Stimulated activated CD4-positive, alpha-beta T cell treated with anti-CD3 and anti-CD28 coated beads, TNF-alpha, amount 100 ng/mL, for 4 hours (primary cell): ENCODE measurements at places on chromosomes 13 and 19.

DNA sequence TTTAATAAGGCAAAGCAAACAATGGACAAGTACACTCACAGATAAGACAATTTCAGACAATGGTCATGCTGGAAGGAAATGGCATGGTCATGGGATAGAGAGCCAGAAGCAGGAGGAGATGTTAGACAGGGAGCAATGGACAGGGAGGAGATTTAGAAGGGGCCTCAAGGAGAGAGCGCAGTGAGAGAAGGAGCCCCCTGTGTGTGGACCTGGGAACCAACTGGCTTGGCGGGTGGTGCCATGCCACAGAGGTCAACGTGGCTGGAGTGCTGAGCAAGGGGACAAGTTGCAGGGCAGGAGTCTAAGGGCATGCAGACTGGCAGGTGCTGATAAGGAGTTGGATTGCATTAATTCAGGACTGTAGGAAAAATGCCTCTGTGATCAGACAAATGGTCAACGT, 75.3 kb upstream of the UQCRFS1 start:
- no peak for DNase-seq

DNA sequence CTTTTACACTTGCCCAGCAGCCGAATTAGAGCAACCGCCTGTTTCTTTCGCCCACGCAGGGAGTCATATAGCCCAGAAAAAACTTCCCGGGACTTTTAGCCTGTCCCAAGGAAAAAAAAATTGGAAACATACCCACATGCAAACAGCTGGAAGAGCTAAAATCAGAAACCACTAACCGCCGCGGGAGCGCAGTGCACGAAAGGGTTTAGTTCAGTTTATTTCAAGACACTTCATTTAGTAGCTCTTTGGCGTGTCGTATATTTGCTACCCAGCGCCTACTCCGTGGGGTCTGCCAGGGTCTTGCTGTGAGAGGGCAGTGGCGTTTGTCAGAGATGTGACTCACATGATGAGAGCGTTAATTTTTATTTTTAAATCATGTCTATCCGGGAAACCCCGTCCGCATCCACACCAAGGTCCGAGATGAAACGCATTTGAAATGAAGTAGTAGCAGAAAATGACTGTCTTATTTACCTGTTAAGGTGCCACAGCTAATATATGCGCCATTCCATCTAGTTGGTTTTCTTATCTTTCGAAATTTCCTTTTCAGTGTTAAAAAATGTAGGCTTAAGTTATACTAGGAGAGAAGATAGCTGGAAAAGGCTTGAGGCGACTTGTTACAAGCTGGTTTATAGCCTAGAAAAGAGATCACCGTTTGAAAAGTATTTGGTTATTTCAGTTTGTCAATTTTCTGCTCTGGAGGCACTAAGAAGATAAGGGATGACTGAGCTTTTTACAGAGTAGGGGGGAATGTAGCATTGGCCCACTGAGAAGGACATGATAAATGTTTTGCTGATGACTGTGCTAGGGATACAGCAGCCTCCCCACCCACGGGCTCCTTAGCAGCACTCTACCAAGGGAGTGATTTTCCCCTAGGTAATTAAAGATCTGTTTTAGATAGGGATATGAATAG, 1.7 kb downstream of the KLF5 start:
- DNase-seq, result no peak

- no peak for DNase-seq
Observed at GRCh38 chr13:87094646-87095045, 576.5 kb upstream of the SLITRK5 start.

- no peak for DNase-seq
Observed at GRCh38 chr13:38321654-38322053, 28.0 kb upstream of the UFM1 start.

- no peak for DNase-seq
Observed at GRCh38 chr19:45424191-45425058, 708 bp upstream of the ERCC1 start.

GRCh38 chr13:114157869-114158495, 21.1 kb upstream of the CFAP97D2 start:
- DNase-seq, result no peak

GRCh38 chr13:95403349-95404140, 102.3 kb upstream of the ABCC4 start:
- no peak for DNase-seq

- no peak for DNase-seq
Observed at GRCh38 chr13:32334671-32335070, 19.4 kb downstream of the BRCA2 start.

DNA sequence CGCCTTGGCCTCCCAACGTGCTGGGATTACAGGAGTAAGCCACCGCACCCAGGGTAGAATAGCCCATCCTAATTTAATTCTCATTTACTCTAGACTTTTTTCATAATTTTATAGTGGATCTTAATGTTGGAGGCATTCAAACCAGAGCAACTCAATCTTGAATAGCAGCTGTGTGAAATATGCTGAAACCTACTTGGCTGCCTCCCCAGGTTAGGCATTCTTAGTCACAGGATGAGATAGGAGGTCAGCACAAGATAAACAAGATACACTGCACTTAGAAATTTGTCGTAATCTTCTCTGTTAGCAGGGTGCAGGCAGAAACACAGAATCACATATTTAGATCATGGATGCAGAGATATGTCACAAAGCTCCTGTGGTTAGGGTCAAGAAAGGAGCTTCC, 2.7 kb upstream of the ZNF43 start:
- DNase-seq, result no peak

DNA sequence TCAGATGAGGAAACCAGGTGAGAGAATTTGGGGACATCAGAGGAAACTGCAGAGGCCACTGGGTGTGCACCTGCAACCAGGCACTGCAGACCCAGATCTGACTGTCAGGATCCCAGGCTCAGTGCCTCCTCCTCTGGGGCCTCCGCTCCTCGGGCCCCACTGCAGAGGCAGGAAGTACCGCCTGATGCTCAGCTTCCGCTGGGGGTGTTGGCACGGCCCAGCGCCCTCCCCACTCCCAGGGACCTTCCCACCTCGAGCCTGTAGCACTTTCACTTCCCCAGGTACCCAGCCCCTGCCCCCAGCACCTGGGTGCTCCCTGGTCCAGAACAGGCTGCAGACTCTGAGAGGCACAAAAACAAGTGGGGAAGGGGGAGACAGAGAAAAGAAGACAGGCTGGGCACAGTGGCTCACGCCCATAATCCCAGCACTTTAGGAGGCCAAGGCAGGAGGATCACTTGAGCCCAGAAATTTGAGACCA, 1.4 kb upstream of the CD37 start:
- peak; percentile 50 for DNase-seq

DNA sequence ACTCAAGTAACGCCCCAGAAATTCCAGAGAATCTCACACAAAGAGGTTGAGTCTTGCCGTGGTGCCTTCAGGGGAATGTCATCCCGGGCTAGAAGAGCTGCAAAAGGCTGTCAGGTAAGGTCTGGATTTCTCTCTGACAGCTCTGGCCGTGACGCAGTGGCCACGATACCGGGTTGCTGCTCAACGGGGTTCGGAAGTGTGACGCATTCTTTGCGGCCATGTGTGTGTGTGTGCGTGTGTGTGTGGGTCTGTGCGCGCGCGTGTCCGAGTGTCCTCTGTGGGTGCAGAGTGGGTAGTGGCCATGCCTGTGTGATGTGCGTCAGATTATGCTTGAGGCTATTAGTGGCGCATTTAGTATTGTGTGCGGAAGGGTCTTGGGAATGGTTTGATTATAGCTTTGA, 306 bp downstream of the ZNF540 start:
- DNase-seq, result no peak

DNA sequence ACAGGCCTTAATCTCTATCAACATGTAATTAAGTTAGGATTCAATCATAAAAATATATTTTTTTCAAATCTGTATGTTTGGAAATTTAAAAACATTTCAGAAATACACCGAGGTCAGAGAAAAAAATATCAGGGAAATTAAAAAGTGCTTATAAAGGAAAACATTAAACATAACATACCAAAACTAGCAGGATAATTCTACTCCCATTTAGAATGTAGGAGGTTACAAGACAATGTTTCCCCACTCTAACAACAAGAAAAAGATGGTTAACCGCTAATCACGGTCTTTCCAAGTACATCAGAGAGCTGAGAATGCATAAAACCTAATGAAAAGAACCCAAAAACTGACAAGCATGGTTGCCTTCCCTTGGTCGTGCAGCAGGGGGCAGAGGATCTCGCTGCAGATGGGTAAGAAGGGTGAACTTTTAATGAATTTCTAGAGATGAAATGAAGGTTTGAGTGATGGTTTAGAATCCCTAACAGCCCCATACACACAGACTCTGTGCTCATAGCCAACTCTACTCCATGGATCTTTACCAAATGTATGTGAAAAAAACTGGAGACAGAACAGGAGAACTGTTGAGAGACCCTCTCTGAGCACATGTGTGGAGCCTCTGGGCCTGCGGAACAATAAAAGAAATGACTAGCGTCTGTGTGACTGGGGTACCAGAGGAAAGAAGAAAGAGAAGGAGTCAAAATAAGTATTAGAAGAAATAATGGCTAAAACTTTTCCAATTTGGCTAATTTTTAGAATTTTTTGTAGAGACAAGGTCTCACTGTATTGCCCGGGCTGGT, 51.3 kb upstream of the LSM14A start:
- no peak for DNase-seq

GRCh38 chr13:20495087-20496023, 30.3 kb downstream of the CRYL1 start:
- peak; percentile 47 for DNase-seq

DNA sequence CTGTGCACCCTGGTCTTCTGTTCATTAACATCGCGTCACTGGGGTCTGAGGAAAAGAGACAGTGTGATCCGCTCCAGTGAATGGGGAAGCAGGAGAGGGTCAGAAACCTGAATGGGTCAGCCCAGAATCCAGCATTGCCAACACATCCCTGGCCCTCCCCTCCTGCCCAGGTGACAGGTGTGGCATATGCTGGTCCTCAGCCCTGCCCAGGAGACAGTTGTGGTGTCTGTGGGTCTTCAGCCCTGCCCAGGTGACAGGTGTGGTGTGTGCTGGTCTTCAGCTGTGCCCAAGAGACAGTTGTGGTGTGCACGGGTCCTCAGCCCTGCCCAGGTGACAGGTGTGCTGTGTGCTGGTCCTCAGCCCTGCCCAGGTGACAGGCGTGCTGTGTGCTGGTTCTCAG, 8.0 kb downstream of the TFDP1 start:
- DNase-seq, result no peak

DNA sequence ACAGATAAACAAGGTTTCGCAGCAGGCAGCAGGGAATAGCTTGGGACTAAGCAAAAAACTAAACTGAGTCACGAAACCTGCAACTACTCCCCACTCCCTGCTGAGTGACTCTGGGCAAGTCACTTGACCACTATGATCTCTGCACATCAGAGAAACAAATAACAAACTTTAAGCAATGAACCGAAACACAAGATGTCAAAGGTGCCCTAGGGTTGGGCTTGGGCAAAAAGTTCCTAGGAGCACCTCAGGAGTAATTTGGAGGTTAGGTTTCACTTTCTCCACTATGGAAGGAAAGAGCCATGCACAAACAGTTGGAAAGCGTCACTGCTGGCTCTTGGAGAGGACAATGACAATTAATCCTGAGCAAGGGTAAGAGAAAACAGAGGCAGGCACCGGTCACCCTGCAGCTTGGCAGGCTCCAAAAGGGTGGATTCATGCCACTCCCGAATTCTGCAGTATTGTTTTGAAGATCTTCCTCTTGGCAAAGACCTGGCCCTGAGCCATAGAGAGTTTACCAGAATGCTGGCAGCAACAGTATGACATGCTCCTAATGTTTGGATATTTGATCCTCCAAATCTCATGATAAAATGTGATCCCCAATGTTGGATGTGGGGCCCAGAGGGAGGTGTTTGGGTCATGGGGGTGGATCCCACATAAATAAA, 60.3 kb downstream of the CRYL1 start:
- DNase-seq, result no peak

- no peak for DNase-seq
Observed at GRCh38 chr13:24119626-24120508, 40.7 kb upstream of the SPATA13 start.

DNA sequence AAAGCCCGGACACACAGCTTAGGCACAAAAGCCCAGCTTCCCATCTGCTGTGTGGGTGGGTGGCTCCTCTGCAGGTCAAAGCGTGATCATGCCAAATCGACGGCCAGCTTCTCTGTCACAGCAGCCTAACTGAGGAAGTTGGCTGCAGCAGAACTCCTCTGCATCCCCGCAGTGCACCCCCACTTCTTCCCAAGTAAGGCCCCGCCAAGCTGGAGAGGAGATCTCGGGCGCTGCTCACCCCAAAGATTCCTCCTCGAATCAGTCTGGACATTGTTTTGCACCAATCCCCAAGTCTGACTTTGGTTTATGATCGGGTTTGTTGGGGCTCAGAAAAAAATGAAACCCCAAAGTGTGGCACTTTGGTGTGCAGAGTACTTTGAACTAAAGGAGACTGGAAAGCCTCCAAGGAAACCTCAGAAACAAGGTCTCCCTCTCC, 19.7 kb upstream of the CPB2 start:
- no peak for DNase-seq

- DNase-seq, result no peak
Observed at GRCh38 chr13:40228496-40228895, 437.9 kb downstream of the FOXO1 start.

DNA sequence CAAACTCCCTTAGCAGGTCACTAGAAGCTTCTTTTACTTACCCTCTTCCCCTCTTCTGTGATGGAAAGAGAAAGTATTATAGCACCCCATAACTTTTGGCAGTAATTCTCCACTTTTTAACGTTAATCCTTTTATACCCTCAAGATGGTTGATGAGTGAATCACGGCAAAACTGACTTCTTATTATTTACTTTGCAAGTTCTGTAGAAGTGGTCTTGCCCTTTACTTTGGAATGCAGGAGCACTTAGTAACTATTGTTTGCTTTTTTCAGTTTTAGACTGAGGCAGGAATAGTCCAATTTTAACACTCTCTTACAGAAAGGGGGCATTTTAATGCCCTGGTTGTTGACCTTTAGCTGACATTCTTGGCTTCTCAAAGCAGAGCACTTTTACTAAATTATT, 260.1 kb downstream of the LMO7 start:
- no peak for DNase-seq

- no peak for DNase-seq
Observed at GRCh38 chr19:16571822-16572331, 338 bp downstream of the SLC35E1 start.

GRCh38 chr13:93862259-93862658, 617.2 kb downstream of the DCT start:
- no peak for DNase-seq

GRCh38 chr19:7820588-7820987, 9.4 kb upstream of the EVI5L start:
- no peak for DNase-seq

DNA sequence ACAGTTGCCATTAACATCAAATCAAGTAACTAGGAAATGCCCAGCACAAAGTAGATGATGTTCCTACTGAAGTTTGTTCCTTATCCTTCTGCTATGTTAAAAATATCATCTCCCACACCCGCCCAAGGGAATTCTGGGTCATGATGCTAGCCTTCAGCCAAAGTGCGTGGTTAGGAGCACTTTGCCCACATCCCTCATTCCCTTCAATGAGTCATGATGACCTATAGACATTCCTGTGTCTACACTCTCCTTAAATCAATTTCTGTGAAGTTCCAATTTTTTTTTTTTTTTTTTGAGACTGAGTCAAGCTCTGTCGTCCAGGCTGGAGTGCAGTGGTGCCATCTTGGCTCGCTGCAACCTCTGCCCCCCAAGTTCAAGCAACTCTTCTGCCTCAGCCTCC, 17.0 kb downstream of the RXFP2 start:
- no peak for DNase-seq
